ENCODE measurements at places on chromosomes 3 and 15. TPM values are rescaled to one million over a fixed set of nuclear protein-coding genes. Genes with fewer than 3 reads are reported as not detected.

GPR62 gene
- 0.36 TPM for polyA plus RNA-seq

ACVR2B gene
- 15.4 TPM for polyA plus RNA-seq

TMC3 gene
- 0.10 TPM for polyA plus RNA-seq

DNA sequence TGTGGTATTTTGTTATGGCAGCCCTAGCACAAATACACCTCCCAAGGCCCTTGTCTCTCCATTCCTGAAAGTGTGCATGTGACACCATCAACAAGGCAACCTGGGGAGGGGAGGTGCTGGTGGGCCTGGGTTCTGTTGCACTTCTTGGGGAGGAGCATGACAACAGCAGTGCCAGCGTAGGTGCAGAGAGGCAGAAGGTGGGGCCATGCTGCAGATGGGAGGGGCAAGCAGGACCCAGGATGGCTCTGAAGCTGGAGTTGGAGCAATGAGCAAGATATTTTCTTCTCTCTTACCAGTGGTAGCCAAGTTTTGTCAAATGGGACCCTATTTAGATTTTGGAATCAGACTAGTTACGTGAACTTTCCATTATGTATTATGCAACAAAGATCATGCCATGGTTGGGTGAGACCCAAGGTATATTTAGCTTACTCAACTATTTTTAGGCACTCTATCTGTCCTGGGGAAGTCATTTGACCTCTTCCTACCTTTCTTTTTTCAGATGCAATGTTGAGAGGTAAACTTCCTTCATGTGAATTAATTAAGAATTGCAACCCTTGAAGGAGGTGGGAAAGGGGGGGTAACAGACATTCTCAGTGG, 3.4 kb downstream of the FYCO1 start:
- DNase-seq, result no peak

- no peak for DNase-seq
Observed at GRCh38 chr3:178170698-178171535, 365.3 kb upstream of the KCNMB2 start.

DNA sequence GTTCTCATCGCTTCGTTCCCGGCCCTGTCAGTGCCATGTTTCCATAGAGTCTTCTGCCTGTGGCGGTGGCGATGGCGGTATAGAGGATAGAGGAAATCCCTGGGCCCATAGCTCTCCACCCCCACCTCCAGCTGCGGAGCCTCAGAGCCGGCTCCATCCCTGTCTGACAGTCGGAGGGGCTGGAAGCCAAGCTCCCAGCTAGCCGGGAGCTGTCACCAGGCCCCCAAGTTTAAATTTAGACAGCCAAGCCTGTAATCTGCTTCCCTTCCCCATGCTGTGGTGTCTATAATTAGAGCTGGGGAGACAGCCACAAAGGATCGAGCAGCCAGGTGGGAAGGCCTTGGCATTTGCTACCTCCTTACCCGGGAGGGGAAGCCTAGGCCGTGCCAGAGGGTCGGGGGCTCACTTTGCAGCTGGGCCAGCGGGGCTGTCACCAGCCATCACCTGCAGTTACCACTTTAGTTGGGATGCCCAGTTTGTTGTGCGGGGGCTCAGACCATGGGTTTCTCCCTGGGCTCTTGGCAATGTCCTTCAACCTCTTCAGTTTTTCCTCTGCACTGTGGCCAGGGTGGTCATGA, 56.3 kb upstream of the SEC13 start:
- no peak for DNase-seq

DNA sequence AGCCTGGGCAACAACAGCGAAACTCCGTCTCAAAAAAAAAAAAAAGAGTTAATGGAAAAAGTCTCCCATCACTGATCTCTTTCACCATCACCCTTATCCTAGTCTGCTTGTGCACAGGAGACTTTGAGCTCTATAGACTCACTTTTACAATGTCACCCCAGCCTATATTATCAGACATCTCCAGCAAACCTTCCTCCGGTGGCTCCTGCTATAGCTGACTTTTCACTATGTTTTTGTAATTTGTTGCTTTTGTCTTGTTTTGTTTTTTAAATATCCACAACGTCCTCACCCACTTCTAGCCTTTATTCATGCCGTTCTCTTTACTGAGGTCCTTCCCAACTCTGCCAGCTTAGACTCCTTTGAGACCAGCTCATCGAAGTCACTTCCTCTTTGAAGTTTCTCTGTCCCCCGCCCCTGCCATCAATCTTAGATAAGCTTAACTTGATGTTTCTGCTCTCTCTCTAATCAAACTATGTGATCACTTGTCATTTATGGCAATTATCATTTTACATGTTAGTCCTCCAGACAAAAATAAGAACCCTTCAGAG, 82.7 kb upstream of the CHD2 start:
- DNase-seq, result no peak

- no peak for DNase-seq
Observed at GRCh38 chr15:49494842-49495241, 71.8 kb downstream of the FGF7 start.

DNA sequence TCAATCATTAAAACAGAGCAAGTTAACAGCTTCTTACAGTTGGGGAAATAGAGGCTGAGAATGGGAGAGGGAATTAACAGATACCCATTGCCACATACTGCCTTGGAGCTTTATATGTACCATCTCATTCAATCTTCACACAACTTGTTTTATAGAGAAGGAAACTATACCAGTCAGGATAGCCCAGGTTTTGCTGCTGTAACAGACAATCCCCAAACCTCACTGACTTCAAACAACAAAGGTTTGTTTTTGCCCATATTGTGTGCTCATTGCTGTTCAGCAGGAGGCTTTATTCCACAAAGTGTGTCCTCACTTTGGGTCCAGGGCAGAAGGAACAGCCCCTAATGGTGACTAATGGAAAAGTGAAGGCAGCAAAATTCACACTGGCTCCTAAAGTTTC, 59.2 kb downstream of the SPSB4 start:
- DNase-seq, result no peak

DNA sequence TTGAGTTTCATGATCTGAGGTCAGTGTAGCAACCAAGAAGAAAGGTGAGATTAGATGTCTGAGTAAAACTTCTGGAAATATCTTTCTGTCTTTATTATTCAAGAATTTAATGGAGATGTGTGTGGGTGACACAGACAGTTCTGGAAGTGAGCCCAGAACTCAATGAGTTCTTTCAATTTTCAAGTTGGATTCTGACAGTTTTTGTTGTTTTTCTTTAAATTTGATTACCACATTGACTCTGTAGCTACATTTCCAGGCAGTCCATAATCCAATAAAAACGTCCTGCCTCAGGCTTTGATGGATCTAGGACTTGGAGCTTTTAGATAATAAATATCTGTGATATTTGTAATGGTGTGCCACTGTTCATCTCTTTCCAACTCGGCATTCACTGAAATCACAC, 3.9 kb upstream of the PARP14 start:
- DNase-seq, result no peak

DNA sequence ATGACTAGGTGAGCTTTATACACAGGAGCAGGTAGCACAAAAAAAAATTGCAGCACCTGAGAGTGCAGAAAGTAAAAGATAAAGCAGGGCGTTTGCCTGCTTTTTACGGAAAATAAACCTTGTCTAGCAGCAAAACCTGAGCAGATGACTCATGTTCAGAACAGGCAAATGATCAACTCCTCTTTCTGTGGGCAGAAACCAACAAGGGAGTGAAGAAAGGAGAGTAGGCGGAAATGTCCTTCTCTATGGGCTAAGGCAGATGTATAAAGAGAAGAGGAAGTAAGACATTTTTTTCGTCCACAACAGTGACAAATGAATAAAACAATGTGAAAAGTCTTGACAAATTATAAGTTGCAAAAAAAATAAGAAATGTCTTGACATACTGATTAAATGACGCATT, 24.5 kb upstream of the GMNC start:
- no peak for DNase-seq

- DNase-seq, result no peak
Observed at GRCh38 chr15:93587059-93587521, 498.1 kb upstream of the RGMA start.

DNA sequence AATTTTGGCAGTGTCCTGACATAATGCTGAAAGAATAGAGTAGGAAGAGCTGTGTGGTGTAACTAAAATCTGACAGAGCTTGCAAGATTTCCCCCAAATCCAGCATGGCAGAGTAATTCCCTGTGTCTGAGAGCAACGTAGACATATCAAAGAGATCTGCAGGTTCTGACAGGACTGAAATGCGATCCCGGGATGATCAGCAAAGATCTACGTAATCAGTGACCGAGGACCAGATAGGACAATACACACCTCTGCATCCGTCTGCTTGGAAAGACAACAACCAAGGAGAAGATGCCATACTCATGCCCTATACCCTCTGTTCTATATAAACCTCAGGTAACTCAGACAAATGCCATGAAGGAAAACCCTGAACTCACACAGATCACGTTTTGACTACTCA, 26.6 kb upstream of the SYNPR start:
- DNase-seq, result no peak

DNA sequence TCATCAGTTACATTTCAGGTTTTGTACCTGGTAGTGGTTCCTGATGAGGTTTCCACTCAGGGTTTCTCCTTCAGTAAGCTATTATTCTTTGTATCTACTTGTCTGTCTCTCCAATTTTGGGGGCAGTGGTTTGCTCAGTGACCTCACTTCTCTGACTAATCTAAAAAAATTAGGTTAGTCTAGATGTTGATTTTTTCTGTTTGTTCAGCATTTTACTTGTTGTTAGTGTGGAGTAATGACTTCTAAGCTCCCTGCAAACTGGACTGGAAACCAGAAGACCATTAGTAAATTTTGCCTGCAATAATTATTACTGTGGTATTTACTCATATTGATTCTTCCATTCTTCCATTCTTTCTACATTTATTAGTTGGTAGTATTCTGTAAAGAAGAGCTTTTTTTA, 139.4 kb downstream of the SPATA16 start:
- DNase-seq, result no peak

- no peak for DNase-seq
Observed at GRCh38 chr3:191355406-191355805, 25.1 kb upstream of the UTS2B start.

Measured in right renal cortex interstitium (tissue), 3 donors.